Kidney glomerular epithelial cell (primary cell): ENCODE measurements at places on chromosomes 16 and 17.

DNA sequence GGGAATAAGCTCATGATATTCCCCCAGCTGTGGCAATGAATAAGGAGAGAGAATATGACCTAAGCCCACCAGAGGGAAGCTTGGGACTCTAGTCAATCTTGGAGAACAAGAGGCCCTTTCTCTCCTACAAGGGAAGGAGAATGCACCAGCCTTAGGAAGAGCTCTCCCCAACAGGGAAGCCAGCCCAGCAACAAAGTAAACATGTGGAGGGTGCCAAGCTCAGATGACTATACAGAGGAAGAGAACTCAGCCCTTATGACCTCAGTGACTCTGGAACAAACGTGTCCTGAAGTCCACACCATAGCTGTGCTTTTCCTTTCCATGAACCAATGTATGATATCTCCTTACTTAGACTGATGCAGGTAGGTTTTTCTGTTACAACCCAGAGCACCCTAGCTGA lies 219.7 kb downstream of the GSG1L start:
- DNase-seq: no peak

DNA sequence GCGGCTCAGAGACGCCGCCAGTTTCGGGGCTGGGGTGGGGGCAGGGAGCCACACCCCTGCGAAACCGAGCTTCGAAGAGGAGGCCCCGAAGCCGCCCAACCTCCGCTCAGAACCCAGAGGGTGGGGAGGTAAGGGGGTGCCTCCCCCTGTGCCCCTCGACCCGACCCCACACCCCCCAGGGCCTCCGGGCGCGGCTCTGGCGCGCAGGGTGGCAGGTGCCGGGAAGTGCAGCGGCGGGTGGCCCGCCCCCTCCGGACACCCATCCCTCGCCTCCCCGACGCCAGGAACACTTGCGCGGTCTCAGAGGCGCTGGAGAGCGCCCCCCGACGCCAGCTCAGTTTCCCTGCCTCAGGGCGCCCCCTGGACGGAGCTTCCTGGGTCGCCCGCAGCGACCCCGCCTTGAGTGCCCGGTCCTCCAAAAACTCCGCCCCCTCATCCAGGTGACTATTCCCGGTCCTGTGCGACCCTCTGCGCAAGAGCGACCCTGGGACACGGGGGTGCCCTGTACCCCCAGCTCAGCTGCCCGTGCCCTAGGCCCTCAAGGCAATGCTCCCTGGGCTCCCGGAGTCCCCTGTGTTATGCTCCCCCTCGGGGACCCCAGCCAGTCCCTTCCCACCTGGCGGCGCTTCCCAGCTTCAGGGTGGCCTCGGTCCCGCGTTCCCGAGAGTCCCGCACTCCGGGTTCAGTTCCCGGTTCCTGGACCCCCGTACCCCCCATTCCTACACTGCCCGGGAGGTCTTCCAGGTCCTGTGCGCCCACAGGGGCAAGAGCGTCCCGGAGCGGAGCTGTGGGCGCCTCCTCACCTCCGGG lies 562 bp downstream of the PPL start:
- DNase-seq: no peak

- peak; percentile 92 for DNase-seq
Observed at GRCh38 chr17:8119581-8120519, 1.5 kb upstream of the ALOXE3 start.

GRCh38 chr16:85286951-85287814 lies 174.9 kb upstream of the CIBAR2 start:
- no peak for DNase-seq

GRCh38 chr17:19553036-19553435 lies 19.4 kb downstream of the SLC47A1 start:
- DNase-seq: no peak

DNA sequence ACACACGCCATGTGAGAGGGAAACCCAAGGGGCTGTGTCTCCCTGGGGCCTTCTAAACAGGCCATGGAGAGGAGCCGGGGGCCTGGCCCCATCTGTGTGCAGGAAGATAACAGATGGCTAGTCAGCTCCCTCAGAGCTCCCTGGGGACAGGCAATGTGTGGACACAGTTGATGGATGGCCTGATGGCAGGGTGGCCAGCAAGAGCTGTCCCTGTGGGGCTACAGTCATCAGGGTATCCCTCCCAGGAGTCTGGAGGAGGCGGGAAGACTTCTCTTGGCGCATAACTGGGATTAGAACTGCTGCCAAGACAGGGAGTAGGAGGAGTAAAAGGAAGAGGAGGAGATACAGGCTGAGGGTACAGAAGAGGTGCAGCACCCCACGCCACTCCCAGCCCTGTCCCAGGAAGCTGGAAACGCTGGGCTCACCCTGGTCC lies 17.3 kb downstream of the MYO18A start:
- no peak for DNase-seq

DNA sequence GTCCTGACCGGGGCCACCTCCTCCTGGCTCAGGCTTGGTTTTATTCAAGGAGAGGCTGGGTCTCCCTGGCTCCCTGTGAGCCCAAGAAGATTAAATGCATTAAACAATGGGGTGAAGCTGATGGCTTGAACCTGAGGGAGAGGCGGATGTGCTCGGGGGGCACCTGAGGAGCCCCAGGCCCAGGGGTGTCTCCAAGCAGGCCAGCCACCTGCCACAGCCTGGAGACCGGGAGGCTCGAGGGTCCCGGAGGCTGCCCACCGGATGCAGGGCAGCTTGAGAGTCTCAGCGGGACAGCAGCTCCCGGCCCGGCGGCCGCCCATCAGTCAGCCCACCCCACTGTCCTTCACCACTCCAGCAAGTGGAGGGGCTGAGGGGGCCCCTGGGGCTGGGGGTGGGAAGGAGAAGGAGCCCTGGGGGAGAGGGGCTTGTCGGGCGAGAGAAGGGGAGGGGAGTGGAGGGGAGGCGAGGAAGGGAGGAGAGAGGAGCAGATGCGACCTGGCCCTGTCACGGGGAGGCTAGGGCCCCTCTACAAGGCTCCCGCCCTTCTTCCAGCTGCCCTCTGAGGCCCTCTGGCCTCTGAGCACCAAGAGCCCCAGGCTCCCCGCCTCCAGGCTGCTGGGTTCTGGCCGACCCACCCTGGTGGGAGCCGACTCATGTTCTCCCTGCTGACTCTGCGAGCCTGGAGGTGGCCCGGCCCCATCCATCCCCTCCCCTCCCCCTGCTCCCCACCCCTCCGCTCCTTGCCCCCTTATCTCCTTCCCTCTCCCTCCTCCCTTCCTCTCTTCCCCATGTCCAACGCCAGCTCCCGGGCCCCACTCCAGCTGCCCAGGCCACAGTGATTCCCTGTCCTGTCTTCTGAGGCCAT lies 13.2 kb downstream of the CD7 start:
- no peak for DNase-seq

DNA sequence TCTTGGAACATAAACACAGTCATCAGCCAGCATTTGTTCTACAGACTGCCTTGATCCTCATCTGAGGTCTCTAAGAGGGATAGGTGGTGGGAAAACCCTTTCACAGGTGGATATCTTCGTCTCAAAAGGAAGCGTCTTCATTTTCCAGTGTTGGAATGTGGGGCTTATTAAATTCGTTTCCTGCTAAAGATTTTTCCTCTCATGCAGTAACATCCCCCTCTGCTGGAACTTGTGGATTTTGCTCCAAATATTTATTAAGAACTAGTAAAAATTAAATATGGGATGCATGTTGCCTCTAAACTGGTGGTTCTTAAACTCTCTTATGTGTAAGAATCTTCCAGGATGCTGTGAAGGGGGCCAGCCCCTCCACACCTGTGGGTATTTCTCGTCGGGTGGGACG lies 20.1 kb upstream of the MLYCD start:
- peak; percentile 59 for DNase-seq

DNA sequence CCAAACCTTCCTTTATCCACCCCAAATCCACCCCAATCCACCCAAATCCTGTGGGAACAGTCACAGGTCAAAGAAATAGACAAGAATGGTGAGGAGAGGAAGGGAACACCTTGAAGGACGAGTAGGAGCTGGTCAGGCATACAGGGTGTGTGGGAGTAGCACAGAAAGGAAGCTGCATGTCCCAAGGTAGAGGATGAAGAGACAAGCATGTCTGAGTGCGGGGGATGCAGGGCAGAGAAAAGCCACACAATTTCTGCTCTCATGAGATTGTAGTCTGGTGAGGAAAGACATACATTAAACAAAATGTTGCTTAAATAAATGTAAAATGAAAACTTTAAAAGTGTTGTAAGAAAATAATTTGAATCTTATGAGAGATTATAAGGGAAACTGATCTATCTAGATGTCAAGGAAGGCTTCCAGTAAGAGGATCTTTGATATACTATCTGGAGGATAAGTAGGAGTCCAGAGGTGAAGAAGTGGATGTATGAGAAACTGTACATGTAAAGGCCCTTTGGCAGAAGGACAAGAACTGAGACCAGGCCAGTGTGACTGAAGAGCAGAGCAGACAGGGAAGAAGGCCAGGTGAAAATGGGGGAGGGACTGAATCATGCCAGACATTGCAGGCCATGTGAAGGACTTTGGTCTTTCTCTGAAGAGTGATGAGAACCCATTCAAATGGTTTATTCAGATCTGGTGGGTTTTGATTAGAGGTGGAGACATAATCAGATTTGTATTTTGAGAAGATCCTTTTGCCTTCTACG lies 18.6 kb downstream of the TMEM98 start:
- no peak for DNase-seq

GRCh38 chr17:40602445-40603443 lies 37.5 kb upstream of the CCR7 start:
- no peak for DNase-seq

- DNase-seq: no peak
Observed at GRCh38 chr17:14762736-14763479, 462.0 kb downstream of the HS3ST3B1 start.

DNA sequence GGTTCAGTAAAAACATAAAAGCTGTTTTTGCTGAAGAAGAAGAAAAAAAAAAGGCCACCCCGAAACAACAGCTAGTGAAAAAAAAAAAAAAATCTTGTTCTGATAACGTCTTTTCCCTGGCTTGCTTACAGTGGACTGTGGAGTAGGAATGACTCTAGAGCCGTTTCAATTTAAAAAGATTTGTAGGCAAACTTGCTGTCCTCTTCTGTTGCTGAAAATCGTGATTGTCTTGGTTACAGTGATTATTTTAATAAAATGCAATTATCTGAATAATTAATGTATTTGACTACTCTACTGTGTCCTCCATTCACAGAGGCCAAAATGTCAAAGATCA lies 190.6 kb upstream of the TBX2 start:
- DNase-seq: no peak
